ENCODE measurements at places on chromosomes 4 and X.

- DNase-seq = no peak
Observed at GRCh38 chr4:114146947-114147618, 167.6 kb upstream of the ARSJ start.

GRCh38 chr4:73705721-73706120, 34.6 kb upstream of the CXCL8 start:
- no peak for DNase-seq

GRCh38 chr4:163380703-163381102, 37.0 kb downstream of the NPY5R start:
- DNase-seq = no peak

GRCh38 chr4:81214881-81215868, at the start of gene PRKG2:
Gene PRKG2, minus strand, starts transcription at chr4:81215222. Its CDS starts 10,175 bp downstream, at chr4:81205047.
- DNase-seq = no peak

DNA sequence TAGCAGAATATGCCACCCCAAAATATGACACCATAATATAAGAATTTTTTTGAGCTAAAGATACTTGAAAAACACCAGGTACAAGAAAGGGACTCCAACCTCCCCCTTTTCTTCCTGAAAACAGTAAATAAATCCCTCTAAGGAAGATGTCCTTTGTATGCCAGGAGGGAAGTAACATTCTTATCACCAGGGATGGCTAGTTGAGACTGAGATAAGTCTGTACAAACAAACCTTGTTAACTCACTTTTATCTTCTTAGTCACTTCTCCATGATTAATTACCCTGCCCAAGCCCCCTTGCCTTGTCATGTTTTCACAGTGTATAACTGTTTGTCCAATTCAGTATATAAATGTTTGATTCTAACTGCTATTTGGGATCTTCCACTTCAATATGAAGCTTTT, 888.0 kb downstream of the PCDH18 start:
- no peak for DNase-seq

DNA sequence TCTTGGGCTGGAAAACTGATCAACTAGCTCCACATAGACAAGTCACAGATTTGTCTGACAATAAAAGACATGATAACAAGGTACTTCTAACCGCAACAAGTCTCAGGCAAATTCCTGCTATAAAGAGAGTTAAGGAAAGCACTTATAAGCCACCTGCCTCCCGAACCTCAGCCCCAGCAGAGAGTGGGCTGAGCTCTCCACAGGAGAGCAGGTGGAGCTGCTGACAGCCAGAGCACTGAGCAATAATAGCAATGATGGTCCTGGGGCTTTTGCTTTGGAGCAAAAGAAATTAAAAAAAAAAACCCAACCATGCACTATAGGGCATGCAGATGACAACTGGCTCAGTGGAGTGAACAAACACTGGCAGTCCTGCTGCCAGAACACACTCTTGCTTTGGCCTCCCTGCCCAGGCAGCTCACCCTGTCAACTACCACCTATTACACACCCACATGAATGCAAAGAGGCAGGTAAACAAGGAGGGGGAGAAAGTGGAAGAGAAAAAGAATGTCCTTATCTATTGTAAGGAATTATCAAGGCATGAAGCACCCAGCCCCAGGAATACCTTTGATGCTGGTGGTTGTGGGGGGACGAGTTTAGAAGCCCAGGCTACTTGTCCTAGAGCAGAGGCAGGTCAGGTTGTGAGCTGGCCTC, 135.8 kb upstream of the DGKK start:
- no peak for DNase-seq

GRCh38 chr4:118772081-118772766, 63.7 kb downstream of the SEC24D start:
- no peak for DNase-seq

DNA sequence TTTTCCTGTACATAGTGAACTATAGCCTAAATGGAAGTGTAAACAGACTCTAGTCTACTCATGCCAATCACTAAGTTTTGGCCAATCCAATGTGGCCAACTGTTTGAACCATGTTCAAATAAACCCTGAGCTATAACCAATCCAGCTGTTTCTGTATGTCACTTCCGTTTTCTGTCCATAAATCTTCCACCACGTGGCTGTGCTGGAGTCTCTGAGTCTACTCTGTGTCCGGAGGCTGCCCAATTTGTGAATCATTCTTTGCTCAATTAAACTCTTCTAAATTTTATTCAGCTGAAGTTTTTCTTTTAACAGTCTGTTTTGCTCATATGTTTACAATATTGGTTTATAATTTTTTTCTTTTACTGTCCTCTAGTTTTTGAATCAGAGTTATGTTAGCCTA, 112.3 kb upstream of the BANK1 start:
- no peak for DNase-seq

DNA sequence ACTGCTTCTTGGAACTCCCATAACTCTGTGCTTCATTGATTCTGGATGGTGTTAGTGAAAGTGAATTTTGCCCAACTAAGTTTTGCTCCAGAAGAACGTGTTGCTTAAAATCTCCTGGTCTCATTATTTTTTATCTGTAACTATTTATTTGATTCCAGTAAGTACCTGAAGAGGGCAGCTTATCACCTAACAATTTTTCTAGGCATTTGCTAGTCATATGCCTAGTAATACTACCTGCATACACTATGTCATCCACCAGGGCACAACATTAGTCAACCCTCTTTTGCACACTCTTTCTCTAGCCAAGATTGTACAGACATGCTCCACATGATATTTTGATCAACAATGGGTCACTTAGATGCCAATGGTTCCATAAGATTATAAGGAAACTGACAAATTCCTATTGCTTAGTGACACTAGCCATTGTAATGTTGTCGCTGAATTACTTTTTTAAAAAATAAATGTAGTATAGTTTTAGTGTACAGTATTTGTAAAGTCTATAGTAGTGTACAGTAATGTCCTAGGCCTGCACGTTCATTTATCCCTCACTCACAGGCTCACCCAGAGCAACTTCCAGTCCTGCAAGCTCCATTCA, 499.9 kb upstream of the AADAT start:
- DNase-seq = no peak

DNA sequence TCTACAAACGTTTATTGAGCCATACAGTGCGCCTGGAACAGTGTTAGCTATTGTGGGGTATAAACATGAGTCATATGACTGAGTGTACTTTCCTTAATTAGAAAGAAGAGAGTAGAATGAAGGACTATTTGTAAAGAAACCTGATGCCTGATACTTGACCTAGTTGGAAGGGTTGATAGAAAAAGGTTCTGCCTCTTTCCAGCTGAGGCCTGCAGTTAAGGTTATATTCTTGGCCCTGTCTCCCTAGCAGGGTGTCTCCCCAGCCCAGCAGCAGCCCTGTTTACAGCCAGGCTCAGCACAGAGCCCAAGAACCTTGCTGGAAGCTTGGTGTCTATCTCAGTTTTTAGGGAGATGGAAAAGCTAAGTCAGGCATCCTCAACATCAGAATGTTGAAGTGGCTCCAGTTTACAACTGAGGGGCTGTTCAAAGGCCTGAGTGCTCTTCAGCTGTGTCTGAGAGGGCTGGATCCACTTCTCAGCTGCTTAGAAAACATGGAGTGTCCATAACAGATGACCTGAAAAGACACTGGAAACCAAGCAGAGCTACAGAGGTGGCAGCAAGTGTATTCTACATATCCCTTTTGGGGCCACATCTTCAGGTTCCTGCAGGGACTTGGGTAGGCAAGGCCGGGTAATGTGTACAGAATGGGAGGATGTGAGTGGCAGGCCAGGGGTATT, 21.6 kb downstream of the NYX start:
- no peak for DNase-seq

- DNase-seq = no peak
Observed at GRCh38 chr4:110902500-110902899, 279.6 kb upstream of the PITX2 start.

- DNase-seq = no peak
Observed at GRCh38 chr4:163776957-163777356, 282.5 kb downstream of the TMA16 start.

- no peak for DNase-seq
Observed at GRCh38 chr4:8188085-8188484, 11.0 kb upstream of the SH3TC1 start.

- no peak for DNase-seq
Observed at GRCh38 chr4:106687026-106687425, 318.4 kb upstream of the GIMD1 start.

- DNase-seq = no peak
Observed at GRCh38 chrX:120463241-120463640, 5.9 kb downstream of the LAMP2 start.

DNA sequence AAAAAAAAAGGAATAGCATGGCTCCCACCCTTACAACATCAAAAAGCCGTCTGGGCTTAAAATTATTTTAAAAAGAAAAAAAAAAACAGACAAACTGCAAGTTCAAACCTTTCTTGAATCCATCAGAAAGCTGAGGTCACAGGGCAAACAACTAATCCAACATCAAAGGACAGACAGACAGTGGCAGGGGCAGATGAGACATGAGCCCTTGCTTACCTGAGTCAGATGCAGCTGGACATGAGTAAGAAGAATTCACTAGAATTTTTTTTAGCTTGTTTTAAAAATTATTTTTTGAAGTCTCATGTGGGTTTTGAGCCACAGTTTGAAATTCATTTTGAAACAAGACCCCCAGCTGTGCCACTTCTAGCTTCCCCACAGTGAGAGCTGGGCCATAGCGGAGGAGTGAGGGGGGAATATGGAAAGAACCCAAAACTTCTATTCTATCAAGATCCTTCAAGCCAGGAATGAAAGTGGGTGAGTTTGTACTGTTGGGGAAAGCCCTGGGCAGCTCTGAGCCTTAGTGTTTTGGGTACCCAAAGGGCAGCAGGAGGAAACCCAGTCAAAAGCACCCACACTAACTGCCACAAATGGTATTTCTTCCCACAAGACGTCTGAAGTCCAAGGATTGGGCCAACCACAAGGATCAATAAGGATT, 111.4 kb downstream of the ATXN3L start:
- no peak for DNase-seq

DNA sequence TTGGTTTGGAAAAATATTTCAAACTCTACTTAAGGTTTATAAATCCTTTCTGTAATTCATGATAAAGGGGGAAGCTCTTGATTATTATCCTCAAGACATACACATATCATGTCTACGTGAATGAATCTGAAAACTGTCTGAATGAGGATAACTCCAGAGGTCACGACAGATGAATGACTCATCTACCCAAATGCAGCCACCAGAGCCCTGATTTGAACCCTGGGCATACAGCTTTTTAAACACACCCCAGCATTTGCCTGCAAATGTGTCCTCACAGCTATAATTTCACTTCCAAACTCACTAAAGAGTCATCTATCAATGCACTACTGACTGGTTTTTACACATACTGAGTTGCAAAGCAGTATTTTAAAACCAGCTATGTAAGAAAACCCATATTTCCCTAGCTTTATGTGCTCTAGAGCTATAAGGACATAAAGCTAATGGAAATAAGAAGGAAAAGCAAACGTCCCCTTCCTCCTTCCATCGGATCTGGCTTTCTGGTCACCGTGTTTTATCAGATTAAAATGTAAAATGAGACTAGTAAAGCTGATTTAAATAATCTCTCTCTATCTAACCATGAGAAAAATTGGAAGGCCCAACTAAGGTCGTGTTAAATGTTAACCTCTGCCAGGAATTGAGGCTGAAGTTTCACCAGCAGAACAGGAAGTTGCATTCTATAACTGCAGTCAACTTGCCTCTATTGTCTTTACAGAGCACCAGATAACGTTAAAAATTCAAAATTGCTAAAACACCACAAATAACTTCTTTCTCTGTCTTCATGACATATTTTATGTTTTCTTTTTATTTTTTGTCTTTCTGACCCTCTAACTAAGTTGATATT, 63.1 kb upstream of the SPP1 start:
- DNase-seq = no peak

GRCh38 chr4:52098618-52099017, 47.5 kb downstream of the SPATA18 start:
- no peak for DNase-seq

DNA sequence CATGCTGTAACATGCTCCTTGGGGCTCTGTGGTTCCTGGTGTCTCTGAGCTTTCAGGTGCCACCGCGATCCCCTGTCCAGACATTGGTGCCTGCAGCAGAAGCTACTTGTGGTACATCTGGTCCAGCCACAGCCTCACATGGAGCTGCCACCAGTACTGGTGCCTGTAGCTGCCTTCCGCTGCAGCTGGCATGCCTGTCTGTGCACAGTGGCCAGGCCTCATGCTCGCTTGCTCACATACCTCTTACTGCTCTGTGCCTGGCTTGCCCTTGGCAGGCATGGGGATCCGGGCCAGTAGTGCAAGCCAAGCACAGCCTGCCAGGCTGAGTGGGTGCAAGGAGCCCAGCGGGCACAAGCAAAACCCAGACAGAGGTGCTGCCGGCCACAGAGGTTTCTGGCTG, 618.6 kb downstream of the DMD start:
- no peak for DNase-seq

- DNase-seq = no peak
Observed at GRCh38 chrX:9665113-9665512, 100.5 kb downstream of the GPR143 start.

DNA sequence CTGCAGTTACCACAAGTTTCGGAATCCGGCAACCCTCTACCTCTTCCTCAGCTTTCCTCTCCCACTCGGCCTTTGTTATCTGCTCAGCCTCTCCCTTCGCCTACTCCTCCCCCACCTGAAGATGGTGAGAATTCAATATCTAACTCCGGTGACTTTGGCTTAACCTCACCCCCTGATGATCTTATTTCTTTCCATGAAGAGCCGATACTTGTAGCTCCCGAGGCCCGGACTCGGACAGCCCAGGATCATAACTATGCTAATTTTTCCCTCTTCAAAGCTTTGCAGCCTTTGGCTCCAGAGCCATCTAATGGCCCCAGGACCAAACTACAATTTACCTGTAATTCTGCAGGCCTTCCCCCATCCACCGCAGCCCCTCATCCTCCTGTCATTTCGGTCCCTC, 32.0 kb upstream of the MGST2 start:
- DNase-seq = no peak

GRCh38 chr4:42955746-42956505, 63.4 kb downstream of the GRXCR1 start:
- no peak for DNase-seq

DNA sequence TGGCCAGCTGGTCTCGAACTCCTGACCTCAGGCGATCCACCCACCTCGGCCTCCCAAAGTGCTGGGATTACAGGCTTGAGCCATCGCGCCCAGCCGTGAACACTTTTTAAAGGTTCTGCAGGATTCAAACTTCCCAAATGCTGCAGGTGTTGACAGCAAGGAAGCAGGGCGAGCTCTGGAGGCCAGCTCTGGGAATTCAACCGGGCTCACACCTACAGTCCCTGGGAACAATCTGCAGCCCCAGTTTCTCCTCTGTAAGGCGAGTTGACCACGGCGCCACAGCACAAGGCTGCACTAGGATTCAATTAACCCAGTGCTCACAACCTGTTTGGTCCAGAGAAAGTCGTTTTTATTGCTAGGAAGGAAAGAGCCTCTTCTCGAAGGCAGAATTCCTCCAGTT, 1.6 kb downstream of the MTNR1A start:
- no peak for DNase-seq

GRCh38 chr4:185549095-185549639, 13.9 kb upstream of the PDLIM3 start:
- DNase-seq = no peak

- no peak for DNase-seq
Observed at GRCh38 chr4:151455212-151455611, 46.2 kb downstream of the FHIP1A start.

DNA sequence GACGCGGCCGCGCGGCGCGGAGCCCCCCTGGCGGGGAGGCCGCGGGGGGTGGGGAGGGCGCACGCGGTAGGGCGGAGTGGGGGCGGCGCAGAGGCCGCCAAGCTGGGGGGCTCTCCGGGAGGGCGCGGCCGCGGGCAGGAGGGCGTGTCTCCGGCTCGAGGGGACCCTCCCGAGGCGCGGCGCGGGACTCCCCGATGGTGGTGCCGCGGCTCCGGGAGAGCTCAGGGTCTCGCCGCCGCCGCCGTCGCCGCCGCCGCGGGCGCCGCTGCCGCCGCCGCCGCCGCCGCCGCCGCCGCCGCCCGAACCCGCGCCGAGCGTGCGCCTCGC, 165 bp upstream of the PTCHD1 start:
- DNase-seq = no peak

All from stimulated activated CD8-positive, alpha-beta memory T cell treated with anti-CD3 and anti-CD28 coated beads, Interleukin-4, amount 100 ng/mL, for 4 hours (primary cell).